Esophagus squamous epithelium (tissue), 5 donors: ENCODE measurements at places on chromosomes 13 and 19.
A peak's percentile ranks its signal among the peaks of the same experiment; 100 is the strongest.

GRCh38 chr13:70623239-70623638 is 515.0 kb upstream of the KLHL1 start:
- H3K36me3 ChIP-seq = no peaks in the 10 kb centered on the region
- no peak for DNase-seq
- no peaks in the 10 kb centered on the region for H3K4me1 ChIP-seq
- H3K27ac ChIP-seq = no peak overlapping the region
- no peaks in the 10 kb centered on the region for H3K27me3 ChIP-seq

GRCh38 chr19:33150852-33151518 is 19.1 kb downstream of the WDR88 start:
- H3K4me3 ChIP-seq = no peak overlapping the region
- no peak overlapping the region for H3K27ac ChIP-seq
- no peak for DNase-seq
- no peaks in the 10 kb centered on the region for H3K36me3 ChIP-seq
- no peaks in the 10 kb centered on the region for H3K4me1 ChIP-seq

DNA sequence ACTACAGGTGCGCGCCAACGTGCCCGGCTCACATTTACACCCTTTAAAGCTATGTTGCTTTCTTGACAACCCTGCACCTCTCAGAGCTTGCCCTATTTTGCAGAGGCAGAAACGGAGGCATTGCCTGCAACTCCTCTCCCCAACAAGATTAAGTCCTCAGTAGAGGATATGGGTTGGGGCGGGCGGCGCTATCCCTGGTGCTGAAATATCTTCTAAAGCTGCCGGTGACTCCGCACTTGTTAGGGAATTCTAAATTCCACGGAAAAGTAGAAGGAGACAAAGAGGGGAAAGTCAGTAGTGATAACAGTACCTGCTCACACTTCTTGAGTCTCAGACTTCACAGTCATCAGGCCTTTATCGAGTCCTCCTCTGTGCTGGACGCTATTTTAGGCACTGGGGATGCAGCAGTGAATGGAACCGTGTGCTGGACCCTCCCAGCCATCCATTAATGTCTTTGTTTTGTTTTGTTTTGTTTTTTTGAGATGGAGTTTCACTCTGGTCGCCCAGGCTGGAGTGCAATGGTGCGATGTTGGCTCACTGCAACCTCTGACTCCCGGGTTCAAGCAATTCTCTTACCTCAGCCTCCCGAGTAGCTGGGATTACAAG is 18.0 kb downstream of the SLC5A5 start:
- no peaks in the 10 kb centered on the region for H3K36me3 ChIP-seq
- no peak for DNase-seq
- H3K27ac ChIP-seq = no peak overlapping the region
- H3K27me3 ChIP-seq = no peaks in the 10 kb centered on the region

- H3K4me1 ChIP-seq = peaks cover 13% of the 10 kb centered on the region
- H3K4me3 ChIP-seq = no peak overlapping the region
- H3K27me3 ChIP-seq = no peaks in the 10 kb centered on the region
- peaks cover 82% of the 10 kb centered on the region for H3K36me3 ChIP-seq
- no peak for DNase-seq
- H3K27ac ChIP-seq = no peak overlapping the region
Measured at GRCh38 chr19:16655727-16656126, 4.2 kb downstream of the SMIM7 start.

DNA sequence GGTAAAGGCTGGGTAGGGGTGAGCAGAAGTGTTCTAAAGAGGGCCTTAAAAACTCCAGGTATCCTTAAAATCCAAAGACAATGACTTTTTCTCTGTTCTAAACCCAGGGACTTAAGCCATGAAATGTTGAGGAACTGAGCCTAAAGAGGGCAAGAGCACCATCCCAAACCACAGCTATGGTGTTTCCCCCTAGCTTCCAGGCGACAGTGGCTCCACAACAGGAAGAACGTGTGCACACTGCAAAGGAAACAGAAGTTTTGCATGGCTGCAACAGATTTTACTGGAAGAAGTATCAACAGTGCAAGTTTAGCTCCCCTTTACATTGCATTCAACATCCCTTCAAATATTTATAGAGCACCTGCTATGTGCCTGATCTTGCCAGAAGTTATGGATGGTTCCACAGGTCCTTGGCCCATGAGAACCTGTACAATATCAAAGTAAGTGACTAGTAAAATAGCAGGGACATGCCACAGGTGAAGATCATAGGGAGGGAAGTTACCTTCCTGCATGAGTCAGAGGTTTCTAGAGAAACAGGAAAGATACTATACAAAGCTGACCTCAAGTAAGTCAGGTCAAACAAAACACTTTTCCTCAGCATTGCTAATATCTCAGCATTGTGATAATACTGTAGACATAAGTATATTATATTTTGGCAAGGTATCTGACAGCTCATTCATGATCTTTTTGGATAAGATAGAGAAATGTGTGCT is 8.4 kb upstream of the KCTD12 start:
- no peaks in the 10 kb centered on the region for H3K27me3 ChIP-seq
- no peak for DNase-seq
- no peak overlapping the region for H3K4me3 ChIP-seq
- H3K27ac ChIP-seq = no peak overlapping the region
- peaks cover 5% of the 10 kb centered on the region for H3K4me1 ChIP-seq

- no peak for DNase-seq
- H3K27ac ChIP-seq = no peak within 1 kb of the TSS
- H3K27me3 ChIP-seq = no peaks in the 10 kb centered on the region
- H3K36me3 ChIP-seq = no peaks in the 10 kb centered on the region
Measured at GRCh38 chr19:22286151-22286810, at the start of gene ZNF729. ZNF729 (plus strand) TSS chr19:22286441; CDS start chr19:22286526, 85 bp downstream.

- no peak overlapping the region for H3K27ac ChIP-seq
- H3K36me3 ChIP-seq = no peaks in the 10 kb centered on the region
- peaks cover 10% of the 10 kb centered on the region for H3K4me1 ChIP-seq
- no peak overlapping the region for H3K4me3 ChIP-seq
Measured at GRCh38 chr13:24683838-24684599, 3.8 kb downstream of the ATP12A start.

DNA sequence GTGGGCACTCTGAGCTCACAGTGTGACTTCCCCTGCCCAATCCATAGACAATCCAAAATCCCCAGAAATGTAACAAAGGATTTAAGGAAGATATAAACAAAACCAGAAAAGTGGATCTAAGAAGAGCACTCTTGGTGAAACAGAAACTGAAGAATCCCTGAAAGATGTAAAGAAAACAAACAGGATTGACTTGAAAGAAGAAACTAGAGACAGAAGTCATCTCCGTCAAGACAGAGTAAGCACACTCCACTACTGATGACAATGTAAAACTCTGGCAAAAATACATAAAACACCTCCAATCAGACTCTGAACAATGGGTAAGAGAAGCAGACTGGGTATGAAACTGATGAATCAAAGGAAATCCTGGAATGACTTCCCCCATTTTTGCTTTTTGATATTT is 13.5 kb downstream of the TUBGCP3 start:
- H3K27me3 ChIP-seq = no peaks in the 10 kb centered on the region
- DNase-seq = no peak
- H3K27ac ChIP-seq = peak overlapping the region; percentile 76
- H3K36me3 ChIP-seq = no peaks in the 10 kb centered on the region

GRCh38 chr19:56838909-56839651 is 1.4 kb downstream of the PEG3 start:
- H3K4me3 ChIP-seq = peak overlapping the region; percentile 56
- no peaks in the 10 kb centered on the region for H3K27me3 ChIP-seq
- no peaks in the 10 kb centered on the region for H3K36me3 ChIP-seq
- H3K4me1 ChIP-seq = no peaks in the 10 kb centered on the region
- H3K27ac ChIP-seq = no peak overlapping the region

DNA sequence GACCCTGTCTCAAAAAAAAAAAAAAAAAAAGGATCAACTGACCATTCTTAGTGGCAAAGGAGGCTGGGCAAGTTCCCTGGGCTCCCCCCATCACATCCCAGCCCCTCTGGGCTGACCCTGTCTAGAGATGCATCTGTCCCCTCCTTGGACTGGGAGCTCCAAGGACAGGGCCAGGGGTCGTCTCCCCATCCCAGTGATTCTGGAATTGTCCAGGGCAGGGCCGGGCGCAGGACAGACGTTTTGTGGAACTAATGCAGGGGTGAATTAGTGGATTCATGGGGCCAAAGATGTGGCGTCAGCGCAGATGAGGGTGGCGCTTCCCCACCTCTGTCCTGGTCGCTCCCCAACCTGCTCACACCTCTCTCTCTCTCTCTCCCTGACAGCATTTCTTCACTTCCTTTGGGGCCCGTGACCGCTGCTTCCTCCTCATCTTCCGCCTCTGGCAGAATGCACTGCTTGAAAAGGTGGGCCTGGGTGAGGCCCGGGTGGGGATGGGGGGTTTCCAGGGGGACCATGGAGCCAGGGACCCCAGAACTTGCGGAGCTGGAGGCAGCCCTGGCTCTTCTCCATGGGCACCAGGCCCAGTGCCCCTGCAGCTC is 11.1 kb downstream of the GRAMD1A start:
- peaks cover 24% of the 10 kb centered on the region for H3K36me3 ChIP-seq
- H3K4me1 ChIP-seq = peaks cover 24% of the 10 kb centered on the region
- no peak overlapping the region for H3K27ac ChIP-seq
- no peak for DNase-seq
- no peak overlapping the region for H3K4me3 ChIP-seq
- no peaks in the 10 kb centered on the region for H3K27me3 ChIP-seq

- H3K36me3 ChIP-seq = no peaks in the 10 kb centered on the region
- H3K4me3 ChIP-seq = no peak overlapping the region
- H3K27ac ChIP-seq = no peak overlapping the region
- no peaks in the 10 kb centered on the region for H3K4me1 ChIP-seq
- no peaks in the 10 kb centered on the region for H3K27me3 ChIP-seq
- DNase-seq = no peak
Measured at GRCh38 chr13:43077906-43078305, 54.5 kb downstream of the DNAJC15 start.

- peaks cover 6% of the 10 kb centered on the region for H3K4me1 ChIP-seq
- H3K27me3 ChIP-seq = no peaks in the 10 kb centered on the region
- no peaks in the 10 kb centered on the region for H3K36me3 ChIP-seq
- H3K4me3 ChIP-seq = no peak overlapping the region
- no peak for DNase-seq
Measured at GRCh38 chr13:40639221-40639681, 27.2 kb downstream of the FOXO1 start.

- no peak for DNase-seq
- H3K4me1 ChIP-seq = peaks cover 27% of the 10 kb centered on the region
- peak overlapping the region; percentile 45 for H3K27ac ChIP-seq
Measured at GRCh38 chr19:49335784-49336481, 727 bp downstream of the CD37 start.

- no peaks in the 10 kb centered on the region for H3K36me3 ChIP-seq
- H3K4me3 ChIP-seq = peak within 1 kb of the TSS; percentile 34
- peaks cover 10% of the 10 kb centered on the region for H3K4me1 ChIP-seq
- no peak for DNase-seq
- peaks cover 100% of the 10 kb centered on the region for H3K27me3 ChIP-seq
Measured at GRCh38 chr13:96089749-96090239, at the start of gene HS6ST3. HS6ST3 (plus strand) TSS chr13:96090107.

DNA sequence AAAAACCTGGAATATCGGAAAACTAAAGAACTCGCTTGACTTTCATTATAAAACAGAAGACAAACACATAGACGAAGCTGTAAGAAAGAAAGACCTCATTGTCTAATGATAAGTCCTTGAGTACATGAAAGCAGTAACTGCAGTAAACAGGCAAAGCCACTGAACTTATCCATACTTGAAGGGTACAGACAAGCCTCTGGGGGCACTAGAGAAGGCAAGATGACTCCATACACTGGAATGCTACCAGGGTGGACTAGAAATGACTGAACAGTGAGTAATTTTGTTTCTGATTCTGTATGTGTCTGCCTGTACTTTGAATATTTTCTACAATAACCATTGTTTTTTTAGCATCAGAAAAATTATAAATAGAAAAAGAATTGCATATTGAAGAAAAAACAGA is 507.9 kb downstream of the UQCRFS1 start:
- no peaks in the 10 kb centered on the region for H3K36me3 ChIP-seq
- no peaks in the 10 kb centered on the region for H3K4me1 ChIP-seq
- H3K27ac ChIP-seq = no peak overlapping the region
- no peak overlapping the region for H3K4me3 ChIP-seq

DNA sequence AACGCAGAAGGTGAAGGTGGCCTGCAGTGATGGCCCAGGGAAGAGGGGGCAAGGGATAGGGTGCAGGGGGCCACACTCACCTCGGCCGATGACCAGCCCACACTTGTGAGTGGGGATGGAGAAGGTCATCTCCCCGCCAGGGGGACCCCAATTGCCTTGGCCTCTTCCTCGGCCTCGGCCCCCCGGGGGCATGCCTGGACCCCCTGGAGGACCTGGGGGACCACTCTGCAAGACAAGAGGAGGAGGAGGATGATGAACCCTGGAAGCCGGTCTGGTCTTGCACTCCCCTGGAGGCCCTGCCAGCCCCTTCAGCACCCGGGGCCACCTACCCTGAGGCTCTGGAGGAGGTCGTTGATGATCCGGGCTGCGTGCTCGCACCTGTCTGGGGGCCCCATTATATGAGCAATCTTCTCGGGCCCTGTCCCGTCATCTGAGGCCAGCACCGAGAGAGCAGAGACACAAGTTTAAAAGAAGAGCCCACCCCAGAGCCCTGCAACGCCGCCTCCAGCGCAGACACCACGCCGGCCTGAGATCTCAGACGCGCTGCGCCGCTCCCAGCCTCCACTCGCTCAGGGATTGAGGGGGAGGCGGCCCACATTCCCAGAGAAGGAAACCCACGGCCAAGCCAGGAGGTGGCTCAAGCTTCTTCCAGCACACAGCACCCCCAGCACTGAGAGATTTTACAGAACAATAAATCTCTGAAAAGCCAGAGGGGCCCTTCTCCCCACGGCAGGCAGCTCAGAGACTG is 7.8 kb downstream of the KHSRP start:
- H3K4me1 ChIP-seq = peaks cover 19% of the 10 kb centered on the region
- no peak for DNase-seq
- peaks cover 87% of the 10 kb centered on the region for H3K36me3 ChIP-seq
- no peak overlapping the region for H3K27ac ChIP-seq
- H3K27me3 ChIP-seq = no peaks in the 10 kb centered on the region
